ENCODE measurements at places on chromosomes 12 and 14.

- no peak for DNase-seq
Measured at GRCh38 chr12:111424793-111425251, 19.1 kb downstream of the SH2B3 start.

- DNase-seq: no peak
Measured at GRCh38 chr14:67622675-67623074, 3.0 kb downstream of the ARG2 start.

DNA sequence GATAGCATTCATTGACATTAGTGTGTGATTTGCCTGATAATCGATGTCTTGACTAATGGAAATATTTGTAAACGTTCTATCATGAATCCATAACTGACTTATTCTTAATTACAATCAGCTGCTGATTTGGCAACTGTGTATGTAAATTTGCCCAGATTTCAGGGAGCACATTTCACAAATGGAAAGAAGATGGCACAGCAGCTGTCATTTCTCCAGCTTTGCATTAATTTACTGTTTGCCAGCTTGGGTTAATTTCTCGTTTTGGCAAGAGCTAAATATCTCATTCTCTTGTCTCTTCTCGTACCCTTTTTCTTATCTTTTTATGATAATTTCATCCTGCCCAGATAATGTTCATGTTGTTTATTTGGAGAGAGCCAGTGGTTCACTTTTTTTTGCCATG lies 22.9 kb downstream of the TDP1 start:
- DNase-seq: no peak

DNA sequence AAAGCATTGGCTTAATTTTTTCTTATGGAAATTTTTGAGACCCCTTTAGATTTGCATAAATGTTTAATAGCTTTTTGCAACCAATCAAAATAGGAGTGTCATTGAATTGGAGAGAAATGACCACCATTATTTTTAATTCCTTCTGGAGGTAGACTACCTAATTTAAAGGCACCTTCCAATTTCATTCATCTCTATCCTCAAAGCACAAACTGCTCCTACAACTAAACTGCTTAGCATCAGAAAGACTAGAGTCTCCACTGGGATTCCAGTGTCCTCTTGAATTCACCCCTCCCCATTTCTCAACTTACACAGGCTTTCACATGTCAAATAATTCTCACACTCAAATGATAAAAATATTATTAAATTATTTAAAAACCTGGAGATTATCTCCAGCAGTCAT lies 168.4 kb downstream of the RPS29 start:
- no peak for DNase-seq

DNA sequence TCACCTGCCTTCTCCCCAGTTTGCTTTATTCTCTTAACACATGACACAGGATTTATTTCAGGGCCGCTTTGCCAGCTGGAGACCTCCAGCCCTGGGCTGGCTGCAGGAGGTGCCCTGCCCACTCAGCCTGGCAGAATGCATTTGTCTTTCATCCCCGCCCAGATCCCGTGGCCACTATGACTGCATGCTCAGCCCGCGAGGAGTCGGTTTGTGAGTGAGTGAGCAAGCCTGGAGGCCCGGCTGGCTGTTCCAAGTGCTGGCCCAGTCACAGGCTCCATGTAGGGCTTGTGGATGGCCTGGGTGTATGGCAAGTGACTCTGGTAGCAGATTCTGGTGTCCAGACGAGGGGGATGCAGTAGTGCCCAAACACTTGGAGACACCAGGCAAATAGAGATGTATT lies 2.1 kb downstream of the TDP1 start:
- DNase-seq: no peak

DNA sequence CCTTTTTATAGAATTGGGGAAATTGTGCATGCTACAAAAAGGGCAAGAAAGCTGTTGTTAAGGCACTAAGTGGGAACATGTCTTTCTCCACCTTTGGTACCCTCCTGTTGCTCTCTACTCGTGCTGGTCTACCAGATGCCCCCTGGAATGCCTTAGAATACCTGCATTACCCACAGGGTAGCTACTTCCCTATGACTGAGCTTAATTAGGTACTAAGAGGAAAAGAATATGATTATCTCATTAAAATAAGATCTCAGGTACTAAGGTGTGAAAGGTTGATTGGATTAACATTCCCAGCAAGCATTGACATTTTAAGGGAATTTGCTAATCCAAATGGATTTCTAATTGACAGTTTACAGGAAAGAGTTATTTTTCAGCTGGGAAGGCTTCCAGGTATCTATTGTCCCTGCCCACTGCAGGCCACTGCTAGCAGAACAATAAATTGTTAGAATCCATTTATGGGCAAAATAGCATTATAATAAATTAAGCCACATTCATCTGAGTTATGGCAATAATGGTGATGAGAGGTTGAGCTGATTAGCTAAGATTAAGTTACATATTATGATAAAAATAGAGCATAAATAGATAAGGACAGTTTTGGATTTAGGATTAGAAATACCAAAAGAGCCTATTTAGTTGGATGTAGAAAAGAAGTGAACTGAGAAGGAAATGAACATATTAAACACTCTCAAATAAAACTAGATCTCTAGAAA lies 67.8 kb upstream of the GRIP1 start:
- DNase-seq: no peak

- no peak for DNase-seq
Measured at GRCh38 chr14:96091149-96091693, 52.1 kb downstream of the C14orf132 start.

- no peak for DNase-seq
Measured at GRCh38 chr14:88604212-88604611, 41.4 kb downstream of the ZC3H14 start.

DNA sequence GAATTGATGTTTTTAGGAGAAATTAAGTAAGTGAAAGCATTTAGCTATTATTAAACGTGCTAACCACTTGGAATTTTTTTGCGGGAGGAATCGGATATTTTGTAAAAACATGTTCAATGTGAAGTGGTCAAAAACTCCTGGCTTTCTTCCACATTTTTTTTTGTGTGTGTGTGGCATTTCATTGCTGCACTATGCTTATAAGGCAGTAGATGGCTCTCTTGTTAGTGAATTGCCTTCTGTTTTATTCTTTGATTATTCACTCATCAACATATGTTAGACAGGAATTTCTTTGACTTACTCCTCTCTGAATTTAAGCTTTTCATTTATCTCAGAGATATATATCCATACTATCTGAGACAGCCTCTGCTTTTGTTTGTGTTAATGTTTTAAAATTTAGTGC lies 71.3 kb downstream of the DERA start:
- no peak for DNase-seq
